DMS 273 treated with DMSO at 0.1 percent for 48 hours (cell line): ENCODE measurements at places on chromosomes 13 and 19.

DNA sequence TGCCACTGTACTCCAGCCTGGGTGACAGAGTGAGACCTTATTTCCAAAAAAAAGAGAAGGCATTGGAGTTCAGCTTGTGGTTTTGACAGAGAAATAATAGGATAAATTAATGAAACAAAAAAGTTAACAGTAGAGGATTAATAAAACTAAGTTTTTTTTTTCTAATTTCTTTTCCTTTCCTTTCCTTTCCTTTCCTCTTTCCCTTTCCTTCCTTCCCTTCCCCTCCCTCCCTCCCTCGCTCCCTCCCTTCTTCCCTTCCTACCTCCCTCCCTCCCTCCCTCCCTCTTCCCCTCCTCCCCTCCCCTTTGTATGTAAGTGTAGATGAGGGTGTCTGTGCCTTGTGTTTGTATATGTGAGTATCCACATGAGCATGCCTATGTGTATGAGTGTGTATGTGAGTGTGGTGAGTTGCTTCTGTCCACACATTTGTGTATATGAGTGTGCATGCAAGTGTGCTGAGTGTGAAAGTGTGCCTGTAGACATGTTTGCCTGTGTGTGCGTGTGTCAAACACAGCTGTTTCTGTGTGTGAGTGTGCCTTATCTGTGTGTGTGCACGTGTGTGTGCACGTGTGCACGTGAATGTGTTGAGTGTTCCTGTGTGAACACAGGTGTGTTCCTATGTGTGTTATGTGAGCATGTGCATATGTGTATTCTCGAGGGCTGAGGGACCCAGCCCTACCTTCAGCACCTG is 12.5 kb upstream of the MZF1 start:
- DNase-seq, result no peak

- no peak for DNase-seq
Observed at GRCh38 chr13:94280845-94281244, 198.6 kb downstream of the DCT start.

GRCh38 chr13:111171629-111172028 is 56.5 kb downstream of the ARHGEF7 start:
- DNase-seq, result no peak

DNA sequence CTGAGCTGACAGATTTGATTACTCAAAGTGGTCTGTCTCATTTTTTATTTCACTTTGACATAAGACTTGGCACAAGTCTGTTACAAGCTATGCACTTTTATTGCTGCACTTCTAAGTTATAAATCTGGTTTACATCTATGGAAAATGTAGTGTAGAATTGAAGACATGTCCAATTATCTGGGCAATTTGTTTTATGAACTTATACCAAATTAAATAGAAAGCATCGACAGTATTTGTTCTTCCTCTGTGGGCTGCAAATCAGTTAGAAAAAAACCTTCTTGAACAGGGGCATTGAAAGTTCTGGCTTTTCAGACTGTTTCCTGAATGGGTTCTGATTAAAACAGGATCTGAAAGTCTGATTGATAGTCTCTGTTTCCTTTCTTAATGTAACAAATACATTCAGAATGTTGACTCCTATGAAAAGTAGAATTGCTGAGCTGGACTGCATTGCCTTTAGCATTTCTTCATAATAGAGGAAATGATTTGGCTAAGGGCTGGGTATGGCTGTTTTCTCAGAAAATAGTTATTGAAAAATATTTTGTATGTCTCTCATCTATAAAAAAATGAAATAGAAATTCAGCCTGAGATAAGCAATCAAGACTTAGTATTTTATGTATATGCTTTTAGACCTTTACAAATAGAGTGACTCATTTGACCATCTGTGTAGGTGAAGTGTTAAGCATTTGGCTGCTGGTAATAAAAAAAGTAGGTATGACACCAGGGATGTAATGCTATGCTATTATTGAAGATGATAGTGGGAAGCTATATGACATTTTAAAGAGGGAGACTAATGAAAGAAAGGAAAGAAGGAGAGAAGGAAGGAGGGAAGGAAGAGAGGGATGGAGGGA is 210.9 kb upstream of the SPRY2 start:
- DNase-seq, result peak; percentile 6

- DNase-seq, result no peak
Observed at GRCh38 chr19:49655570-49656455, 9.8 kb downstream of the IRF3 start.

GRCh38 chr19:8654591-8655339 is 24.3 kb downstream of the NFILZ start:
- no peak for DNase-seq

- no peak for DNase-seq
Observed at GRCh38 chr13:30751183-30751933, 16.0 kb downstream of the ALOX5AP start.

DNA sequence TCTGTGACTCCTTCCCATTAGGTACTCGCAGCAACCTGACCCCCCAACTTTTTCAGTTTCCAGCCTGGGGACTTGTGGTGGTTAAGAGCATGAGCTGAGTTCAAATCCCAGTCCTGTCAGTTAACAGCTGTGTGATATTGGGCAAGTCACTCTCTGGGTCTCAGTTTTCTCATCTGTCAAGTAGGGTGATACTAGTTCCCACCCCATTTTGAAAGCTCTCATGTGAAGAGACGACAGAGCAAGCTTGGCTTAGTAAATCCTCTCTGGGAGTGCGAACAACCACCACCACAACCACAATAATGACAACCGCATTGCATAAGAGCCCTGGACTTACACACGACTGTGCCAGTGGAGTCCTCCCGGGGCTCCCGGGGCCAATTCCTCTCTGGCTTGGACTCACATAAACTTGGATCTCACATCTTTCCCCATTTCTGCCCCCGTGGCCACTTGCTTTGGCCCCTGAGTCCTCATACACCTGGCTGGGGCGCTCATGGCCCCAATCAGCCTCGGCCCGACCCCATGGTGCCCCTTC is 454 bp downstream of the BLVRB start:
- no peak for DNase-seq

- DNase-seq, result no peak
Observed at GRCh38 chr13:113272701-113273181, 24.3 kb upstream of the LAMP1 start.

DNA sequence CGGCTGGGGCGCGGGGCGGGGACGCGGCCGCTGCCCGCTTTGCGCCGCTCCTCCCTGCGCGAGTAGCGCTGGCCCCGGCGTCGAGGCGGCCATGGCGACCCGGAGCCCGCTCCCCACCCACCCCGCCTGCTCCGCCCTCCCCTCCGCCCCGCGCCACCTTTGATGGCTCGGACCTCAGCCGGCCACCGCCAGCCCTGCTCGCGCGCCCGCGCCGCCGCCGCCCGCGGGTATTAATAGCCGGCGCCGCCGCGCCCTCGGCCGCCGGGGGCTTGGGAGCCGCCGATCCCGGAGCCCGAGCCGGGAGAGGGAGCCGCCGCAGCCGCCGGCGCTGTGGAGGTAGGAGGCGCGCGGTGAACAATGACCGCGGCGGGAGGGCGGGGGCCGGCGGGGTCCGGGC is 261 bp downstream of the FARP1 start:
- DNase-seq, result no peak

DNA sequence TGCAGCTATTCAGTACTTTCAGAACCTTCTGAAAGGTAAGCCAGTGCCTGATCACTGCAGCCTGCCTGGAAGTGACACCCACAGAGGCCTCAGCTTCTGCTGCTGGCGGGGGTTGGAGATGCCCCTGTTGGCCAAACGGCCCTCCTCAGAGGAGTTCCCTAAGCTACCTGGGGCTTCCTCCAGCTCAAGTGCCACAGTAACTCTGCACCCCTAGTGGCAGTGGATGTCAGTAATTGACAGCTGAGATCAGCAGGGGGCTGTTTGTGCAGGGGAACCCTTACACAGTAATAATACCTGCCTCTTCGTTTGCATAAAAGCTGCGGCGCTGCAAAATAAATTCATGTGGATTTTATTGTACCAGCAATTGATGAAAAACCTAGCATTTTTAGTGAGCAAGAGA is 28.9 kb downstream of the TDRD12 start:
- no peak for DNase-seq

- DNase-seq, result no peak
Observed at GRCh38 chr19:51743405-51743804, 8.3 kb downstream of the FPR1 start.

GRCh38 chr13:114234645-114235421 is at the start of gene CDC16:
CDC16 (plus strand) TSS chr13:114234897; CDS start chr13:114235085, 188 bp downstream.
- peak; percentile 64 for DNase-seq

- DNase-seq, result no peak
Observed at GRCh38 chr19:45051929-45052579, 13.2 kb downstream of the CLASRP start.

DNA sequence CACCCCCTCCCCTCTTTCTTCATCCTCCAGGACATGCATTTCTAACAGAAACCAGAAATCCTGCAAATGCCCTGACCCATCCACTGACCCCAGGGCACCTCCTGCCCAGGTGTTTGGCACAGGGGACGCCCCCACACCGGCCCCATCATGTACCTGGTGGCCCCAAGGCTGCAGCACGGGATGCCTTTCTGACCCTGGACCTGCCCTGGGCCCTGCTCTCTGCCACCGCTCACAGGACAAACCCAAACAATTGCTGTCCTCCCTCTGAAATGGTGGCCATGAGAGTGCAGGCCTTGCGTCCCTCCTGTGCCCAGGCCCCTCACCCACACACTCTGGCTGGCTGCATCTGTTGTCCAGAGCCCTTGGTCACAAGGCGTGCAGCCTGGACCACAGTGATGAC is 12.1 kb downstream of the SCGB2B2 start:
- no peak for DNase-seq

DNA sequence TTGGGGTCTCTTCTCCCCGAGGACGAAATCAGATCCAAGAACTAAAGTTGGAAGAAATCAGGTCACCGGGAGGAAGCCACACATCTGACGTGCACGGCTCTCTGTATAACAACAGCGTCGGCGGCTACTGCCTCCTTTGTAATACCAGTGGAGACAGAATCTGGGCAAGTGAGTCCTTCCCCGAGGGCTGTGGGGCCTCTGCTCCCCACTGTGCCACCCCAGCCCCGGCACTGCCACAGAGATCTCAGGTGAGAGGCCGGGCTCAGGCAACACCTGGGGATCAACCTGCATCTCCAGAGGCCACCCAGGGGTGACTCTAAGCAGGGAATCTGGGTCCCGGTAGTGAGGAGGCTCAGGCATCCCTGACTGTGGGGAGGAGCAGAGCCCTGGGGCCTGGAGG is 33.7 kb upstream of the C13orf46 start:
- DNase-seq, result no peak

DNA sequence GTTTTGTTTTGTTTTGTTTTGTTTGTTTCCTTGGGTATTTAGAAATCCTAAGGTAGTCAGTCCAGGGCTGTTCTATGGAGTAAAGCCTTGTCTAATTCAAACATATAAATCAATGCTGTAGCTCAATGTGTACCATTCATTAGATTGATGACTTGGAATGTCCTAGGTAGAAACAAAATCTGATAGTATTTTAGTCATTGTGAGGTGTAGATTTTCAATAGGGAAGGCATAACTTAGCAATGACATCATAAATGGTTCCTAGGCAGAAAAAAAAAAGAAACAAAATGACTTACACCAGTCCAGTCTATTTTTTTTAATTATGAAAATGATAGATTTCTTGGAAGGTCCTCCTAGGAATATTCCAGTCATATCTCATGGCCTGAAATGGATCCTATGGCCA is 189.9 kb downstream of the SPRY2 start:
- DNase-seq, result no peak

GRCh38 chr13:110276553-110276950 is 30.4 kb downstream of the COL4A1 start:
- DNase-seq, result no peak

DNA sequence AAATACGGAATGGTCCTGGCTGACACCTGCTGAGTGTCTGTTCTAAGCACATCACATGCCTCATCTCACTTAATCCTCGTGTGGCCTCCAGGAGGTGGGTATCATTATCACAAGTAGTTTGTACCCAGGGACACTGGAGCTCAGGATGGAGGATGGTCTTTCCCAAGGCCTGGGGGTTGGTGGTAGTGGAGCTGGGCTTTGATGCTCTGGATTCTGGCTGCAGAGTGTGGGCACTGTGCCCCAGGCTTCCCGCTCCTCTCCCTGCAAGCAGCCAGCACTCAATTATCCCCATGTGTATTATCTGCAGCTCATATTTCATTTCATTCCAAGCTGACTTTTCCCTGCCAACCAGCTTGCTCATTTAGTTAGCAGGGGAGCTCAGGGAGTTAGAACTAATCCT is 52.1 kb downstream of the SIAH3 start:
- DNase-seq, result peak; percentile 46

- no peak for DNase-seq
Observed at GRCh38 chr19:2578391-2578890, 102.5 kb downstream of the GADD45B start.

DNA sequence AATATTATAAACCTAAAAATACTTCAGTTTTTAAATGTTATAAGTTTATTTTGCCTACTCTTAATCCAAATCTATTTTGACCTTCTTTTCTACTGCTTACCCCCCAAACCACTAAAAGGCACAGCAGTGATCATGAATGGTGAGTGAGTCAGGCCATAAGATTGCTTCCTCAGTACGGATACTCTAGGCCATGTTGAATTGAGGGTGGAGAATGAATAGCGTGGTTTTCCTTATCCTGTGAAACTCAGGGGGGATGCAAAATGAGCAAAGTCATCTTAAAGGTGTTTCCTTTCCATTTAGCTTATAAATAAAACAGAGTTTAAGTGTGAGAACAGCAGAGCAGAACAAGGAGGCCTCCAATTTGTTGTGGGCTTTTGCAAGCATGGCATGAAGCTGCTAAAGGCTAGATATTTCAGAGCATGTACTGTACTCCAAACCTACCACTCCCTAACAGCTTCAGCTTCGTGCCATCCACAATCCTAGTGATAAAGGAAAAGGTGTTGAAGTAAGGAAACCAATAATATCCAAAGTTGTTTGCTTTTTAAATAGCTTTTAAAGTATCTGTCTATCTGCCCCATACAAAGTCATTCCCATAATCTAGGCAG is 25.0 kb downstream of the SERPINE3 start:
- no peak for DNase-seq
